ENCODE measurements at places on chromosomes 6 and 20.
A peak's percentile ranks its signal among the peaks of the same experiment; 100 is the strongest.

GRCh38 chr6:1630212-1630770, 20.6 kb downstream of the FOXC1 start:
- peak; percentile 82 for DNase-seq

- DNase-seq, result no peak
Measured at GRCh38 chr6:125952764-125953501, 3.6 kb upstream of the HINT3 start.

- no peak for DNase-seq
Measured at GRCh38 chr6:11672256-11672655, 106.3 kb downstream of the ADTRP start.

GRCh38 chr20:10536531-10536930, 101.4 kb downstream of the SLX4IP start:
- DNase-seq, result no peak

- no peak for DNase-seq
Measured at GRCh38 chr6:135044639-135045038, 10.0 kb downstream of the HBS1L start.
